ENCODE measurements at places on chromosomes 1 and 21.

DNA sequence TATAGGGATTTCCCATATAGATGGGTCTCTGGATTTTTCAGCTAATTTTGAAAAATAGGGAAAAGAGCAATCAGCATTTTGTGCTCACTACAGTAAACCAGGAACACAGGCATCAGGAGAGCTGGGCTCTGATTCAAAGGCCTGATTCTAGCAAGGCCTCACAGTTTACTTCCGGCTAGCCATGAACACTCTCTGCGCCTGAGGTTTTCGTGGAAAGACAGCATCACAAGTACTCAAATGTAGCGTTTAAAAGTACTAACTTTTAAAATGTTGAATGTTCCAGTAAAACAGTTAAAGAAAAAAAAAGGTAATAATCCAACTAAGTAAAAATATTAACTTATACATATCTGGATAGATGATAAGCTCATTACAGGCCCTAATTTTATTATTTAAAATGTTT, 120.6 kb downstream of the SLC45A1 start:
- no peak for DNase-seq

GRCh38 chr1:67729872-67730271, 44.9 kb downstream of the GADD45A start:
- DNase-seq: no peak

- no peak for DNase-seq
Measured at GRCh38 chr1:151827853-151828252, 3.7 kb downstream of the RORC start.

DNA sequence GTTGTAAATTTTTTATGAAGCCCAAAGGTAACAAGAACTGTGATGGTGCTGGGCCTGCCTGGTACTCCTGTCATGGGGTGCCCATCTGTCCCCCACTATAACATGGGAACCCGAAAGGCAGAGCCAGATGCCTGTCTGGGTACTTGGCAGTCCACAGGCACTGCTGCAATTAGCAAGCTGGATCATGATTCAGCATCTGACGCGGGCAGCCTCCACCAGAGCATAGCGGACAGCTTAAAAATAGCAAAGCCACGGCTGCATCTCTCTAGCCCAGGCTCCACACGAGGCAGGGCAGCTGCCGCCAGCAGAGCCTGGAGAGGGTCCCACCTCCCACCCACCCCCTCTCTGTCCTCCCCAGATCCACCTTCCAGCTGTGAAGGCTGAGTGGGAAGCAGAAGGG, 22.9 kb downstream of the SUSD4 start:
- DNase-seq: peak; percentile 19

DNA sequence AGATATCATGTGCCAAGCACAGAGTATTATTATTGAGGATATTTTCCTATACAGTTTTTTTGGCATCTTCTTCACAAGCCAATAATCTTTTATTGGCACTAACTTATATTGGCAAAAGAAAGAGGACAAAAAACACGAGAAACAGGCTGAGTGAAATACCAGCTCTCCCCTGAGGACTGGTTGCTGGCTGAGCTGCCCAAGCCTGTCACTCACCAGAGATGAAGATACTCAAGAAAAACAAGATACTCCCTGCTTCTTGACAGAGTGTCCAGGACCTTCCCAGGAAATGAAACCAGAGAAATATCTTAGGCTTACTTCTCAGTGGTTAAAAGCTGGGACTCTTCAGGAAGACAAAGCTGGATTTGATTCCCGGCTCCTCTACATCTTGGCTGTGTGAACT, 35.9 kb upstream of the ATP1B1 start:
- DNase-seq: no peak

GRCh38 chr1:107787299-107787698, 177.7 kb downstream of the VAV3 start:
- DNase-seq: peak; percentile 7

DNA sequence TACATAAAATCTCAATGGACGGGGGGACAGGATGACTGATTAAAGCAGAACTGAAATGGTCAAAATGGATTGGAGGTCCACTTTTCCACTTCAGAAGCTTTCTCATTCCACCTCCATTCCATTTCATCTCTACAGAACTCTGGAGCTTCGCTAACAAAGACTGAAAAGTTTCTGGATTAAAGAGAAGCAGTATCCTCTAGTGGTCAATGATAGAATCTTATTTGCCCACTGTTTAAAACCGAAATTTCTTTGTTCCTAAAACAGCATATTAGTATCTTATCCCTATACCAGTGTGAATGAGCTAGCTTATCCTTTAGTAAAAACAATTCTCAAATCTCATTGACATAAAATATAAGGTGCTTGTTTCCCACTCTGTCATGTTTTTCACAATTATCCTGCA, 890.6 kb downstream of the KCNT2 start:
- no peak for DNase-seq

GRCh38 chr1:110056776-110057175, 13.7 kb downstream of the ALX3 start:
- DNase-seq: no peak

DNA sequence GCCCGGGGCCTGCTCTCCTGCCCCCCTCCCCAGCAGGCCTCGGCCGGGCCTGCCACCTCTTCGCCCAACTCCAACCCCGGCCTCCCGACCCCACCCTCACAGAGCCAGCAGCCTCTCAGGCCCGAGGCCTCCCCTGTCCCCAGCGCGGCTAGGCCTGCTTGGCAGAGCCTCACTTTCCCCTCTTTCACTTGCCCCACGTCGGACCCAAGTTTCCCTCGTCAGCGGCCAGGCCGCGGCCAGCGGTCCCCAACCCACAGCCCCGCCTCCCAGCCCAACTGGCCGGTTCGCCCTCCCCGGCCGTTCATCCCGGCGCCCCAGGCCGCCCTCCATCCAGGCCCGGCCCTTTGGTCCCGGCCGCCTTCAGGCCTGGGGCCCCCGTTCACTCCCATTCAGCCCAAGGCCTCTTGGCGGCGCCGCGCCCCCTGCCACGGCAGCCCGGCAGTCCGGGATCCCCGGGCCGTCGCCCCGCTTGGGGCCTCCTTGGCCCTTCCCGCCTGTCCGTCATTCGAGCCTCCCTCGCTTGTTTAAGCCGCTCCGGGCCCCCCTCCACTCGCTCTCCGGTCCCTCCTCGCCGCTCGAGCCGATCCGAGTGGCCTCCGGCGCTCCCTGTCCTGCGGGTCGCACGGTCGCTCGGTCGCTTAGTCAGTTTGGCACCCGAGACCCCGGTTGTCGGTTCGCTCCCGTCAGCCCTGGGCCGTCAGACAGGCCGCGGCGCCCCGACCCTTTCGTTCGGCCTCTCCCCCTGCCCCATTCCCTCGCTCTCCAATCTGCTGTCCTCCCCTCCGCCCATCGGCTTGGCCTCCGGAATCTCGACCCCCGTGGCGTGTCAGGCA, 1.4 kb downstream of the LRRC41 start:
- DNase-seq: peak; percentile 43

GRCh38 chr1:171155484-171155883, 29.6 kb upstream of the FMO2 start:
- DNase-seq: no peak

Measured in SHP77 (cell line).